ENCODE measurements at places on chromosomes 13 and 19.

GRCh38 chr13:33307843-33308242 lies 22.3 kb upstream of the STARD13 start:
- no peak for DNase-seq

DNA sequence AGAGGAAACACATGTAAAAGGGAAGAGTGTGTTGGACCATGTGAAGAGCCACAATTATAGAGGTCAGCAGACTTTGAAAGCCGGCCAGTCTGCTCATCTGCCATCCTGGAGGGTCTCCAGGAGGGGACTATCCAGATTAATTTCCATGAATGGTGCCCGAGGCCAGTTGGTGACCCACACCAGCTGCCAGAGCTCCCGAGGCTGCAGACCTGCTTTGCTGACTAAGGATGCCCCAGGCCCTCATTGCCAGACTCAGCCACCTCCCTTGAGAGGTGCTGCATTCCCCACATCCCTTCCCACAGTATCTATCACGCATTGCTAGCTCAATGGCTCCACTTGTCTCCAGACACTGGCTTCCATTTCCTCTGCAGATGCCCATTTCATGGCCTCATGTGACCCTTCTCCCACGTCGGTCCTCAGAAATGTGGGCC lies 110.3 kb downstream of the NALCN start:
- no peak for DNase-seq

DNA sequence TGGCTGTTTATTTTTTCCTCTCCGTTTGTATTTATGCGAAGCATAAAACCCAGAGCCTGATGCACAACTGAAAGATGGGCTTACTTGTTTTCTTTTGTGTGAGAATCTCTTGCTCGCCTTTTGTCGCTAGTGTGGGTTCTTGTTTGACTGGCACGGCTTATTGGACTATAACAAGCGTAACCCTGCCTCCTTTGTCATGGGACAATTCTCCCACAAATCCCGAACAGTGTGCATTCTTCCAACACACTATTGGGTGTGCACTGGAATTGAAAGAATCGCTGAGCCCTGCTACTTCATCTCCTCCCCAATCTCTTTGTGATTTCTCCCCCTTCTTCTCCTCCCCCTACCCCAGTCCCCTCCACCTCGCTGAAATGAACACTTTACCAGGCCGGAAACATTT lies 110.8 kb downstream of the ZIC5 start:
- peak; percentile 21 for DNase-seq

DNA sequence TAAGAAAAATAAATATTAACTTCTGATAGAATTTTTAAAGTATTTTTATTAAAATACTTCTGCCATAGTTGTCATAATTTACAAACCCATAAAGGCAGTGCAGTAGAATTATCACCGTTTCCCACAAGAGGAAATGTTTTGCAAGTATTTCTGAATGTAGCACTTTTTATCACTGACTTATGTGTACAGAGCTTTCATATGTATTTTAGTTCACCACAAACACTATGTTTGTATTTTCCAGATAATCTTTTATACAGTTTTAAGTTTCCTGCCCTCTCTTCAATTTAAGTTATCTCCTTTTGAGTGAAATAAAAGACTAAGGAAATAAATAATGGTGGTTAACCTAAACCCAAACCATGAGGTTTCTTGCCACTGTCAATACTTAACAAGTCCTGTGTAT lies 24.2 kb downstream of the MIPEP start:
- DNase-seq = no peak

DNA sequence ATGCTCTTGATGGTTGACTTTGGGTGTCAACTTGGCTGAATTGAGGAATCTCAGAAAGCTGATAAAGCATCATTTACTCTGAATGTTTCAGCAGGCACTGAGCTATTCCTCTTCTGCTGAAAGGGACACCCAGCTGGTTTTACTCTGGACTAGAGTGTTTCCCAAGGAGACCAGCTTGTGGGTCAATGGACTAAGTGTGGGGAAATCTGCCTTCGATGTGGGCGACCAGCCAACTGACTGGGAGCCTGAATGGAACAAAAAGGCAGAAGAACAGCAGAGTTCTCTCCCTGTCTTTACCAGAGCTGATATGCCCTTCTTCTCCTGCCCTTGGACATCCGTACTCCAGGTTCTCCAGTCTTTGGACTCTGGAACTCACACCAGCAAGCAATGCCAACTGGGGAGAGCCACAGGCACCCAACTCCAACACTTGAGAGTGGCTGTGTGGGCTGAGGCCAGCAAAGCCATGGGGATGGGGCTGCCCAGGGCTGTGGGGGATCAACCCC lies 32.2 kb downstream of the MRPL57 start:
- no peak for DNase-seq

DNA sequence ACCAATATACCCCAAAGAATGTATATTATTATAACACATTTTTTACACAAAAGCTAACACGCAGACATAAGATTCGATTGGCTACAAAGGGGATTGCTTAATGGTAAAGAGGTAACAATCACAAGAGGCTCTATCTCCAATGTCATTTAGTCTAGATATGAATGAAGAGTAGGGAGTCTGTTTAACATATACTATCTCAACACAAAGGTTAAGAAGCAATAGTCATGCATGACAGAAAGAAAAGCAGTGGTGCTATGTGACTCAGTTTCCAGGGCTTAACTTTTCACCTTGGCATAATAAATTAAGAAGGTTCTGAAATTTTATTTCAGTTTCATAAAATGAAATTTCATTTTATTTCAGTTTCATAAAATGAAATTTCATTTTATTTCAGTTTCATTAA lies 33.3 kb downstream of the UFM1 start:
- DNase-seq = no peak

GRCh38 chr19:3575949-3576673 lies 3.4 kb downstream of the HMG20B start:
- DNase-seq = no peak

DNA sequence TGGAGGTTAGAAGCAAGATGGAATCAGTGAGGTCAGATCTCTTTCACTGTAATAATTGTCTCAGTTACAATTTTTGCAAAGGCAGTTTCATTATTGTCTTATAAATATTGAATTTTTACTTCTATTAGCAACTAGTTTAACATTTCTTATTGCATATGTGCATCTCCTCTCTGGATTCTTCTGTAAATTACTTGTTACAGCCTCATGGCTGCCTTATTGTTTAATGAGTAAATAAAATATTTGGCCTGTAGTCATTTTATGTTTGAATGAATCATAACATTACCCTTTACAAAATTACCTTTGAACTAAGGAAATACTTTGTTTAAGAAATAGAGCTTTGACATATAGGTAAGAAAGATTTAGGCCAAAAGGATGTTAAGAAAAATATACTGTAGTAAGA lies 212.4 kb downstream of the SLITRK6 start:
- no peak for DNase-seq

GRCh38 chr13:58032676-58033460 lies 401.3 kb downstream of the PCDH17 start:
- DNase-seq = peak; percentile 16

DNA sequence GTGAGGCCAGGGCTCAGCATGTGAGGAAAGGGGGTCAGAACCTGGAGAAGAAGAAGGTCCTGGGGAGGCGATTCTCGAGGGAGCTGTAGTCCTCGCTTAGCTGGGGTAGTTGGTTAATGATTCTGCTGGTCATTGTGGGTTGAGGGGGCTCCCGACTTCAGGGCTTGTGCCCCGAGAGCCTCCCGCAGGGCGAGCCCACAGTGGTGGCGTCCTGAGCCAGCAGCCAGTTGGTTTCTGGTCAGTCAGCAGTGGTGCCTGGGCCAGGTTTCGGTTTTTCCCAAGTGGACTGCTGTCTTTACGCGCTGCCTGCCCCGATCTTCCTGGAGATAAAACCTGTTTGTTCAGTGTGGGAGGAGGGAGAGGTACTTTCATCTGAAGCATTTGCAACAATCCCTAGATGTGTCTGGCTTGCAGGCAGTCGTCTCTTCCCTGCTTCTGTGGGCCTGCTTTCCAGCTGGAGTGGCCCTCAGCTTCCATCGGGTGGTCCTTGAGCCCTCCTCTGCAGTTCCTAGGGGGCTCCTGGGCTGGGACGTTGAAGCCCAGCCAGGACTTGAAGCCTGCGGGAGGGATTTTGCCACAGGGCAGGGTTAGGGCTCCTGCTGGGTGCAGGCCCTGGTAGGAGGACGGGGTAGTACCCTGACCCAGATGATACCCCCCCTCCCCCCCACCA lies 3.2 kb downstream of the PTBP1 start:
- DNase-seq = no peak

- DNase-seq = peak; percentile 20
Measured at GRCh38 chr19:3210347-3211017, 14.0 kb upstream of the CELF5 start.
